ENCODE measurements at places on chromosomes 16 and 17.

GRCh38 chr16:6309271-6309670, 1023.4 kb upstream of the RBFOX1 start:
- no peak for ATAC-seq

DNA sequence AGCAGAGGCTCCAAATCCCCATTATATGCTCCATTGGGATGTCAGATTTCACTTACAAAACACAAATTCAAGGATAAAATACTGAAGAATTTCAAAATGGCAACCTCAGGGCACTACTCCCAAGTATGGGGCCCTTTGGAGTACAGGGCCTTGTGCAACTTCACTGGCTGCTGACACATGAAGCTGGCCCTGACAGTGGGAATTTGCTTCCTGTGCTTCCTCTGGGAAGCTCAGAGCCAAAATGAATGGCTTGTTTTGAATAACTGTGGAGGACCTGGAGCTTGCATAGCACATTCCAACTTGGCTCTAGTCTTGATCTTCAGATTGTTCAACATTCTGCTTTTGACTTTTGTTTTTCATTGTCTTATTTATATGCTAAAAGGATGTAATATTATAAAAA, 52.3 kb upstream of the HNF1B start:
- ATAC-seq = no peak

- peak; percentile 54 for ATAC-seq
Observed at GRCh38 chr16:88589441-88589840, 19.2 kb downstream of the ZC3H18 start.

GRCh38 chr17:37761059-37761458, 16.2 kb upstream of the HNF1B start:
- ATAC-seq = peak; percentile 25

DNA sequence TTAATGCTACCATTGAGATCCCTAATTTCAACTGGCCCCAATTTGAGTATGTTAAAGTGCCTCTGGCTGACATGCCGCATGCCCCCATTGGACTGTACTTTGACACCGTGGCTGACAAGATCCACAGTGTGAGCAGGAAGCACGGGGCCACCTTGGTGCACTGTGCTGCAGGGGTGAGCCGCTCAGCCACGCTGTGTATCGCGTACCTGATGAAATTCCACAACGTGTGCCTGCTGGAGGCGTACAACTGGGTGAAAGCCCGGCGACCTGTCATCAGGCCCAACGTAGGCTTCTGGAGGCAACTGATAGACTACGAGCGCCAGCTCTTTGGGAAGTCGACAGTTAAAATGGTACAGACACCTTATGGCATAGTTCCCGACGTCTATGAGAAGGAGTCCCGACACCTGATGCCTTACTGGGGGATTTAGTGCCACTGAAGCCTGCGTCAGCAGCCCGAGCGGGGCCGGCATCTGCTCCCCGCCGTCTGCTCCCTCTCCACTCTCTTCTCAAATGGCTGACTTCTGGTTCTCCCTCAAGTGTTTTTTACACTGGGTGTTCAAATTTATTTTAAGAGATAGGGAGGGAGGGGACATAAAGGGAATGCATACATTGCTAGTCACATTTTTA, 22.9 kb downstream of the DUSP14 start:
- ATAC-seq = no peak

- ATAC-seq = no peak
Observed at GRCh38 chr17:79657036-79657435, 46.2 kb upstream of the RBFOX3 start.

GRCh38 chr16:6009151-6009550, 911.6 kb upstream of the EEF2KMT start:
- no peak for ATAC-seq

GRCh38 chr17:55601874-55602364, 90.7 kb upstream of the SMIM36 start:
- ATAC-seq = no peak

DNA sequence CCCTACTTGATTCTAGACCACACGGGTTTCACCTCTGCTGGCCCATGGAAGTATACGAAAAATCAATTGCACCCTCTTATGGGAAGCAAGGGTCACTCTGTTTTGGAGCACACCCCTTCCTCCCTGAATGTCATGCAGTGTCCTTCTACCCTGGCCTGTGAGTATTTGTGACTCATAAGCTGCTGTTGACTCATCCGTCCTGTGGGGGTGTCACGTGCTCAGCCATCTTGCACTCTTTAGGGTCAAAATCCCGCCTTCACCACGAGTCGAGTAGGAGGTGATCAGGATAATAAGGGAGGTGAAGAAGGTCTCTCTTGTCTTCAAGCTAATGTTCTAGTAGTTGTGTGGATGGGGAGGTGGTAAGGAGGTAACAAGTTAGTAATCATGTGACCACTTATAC, 341.0 kb upstream of the EEF2KMT start:
- no peak for ATAC-seq

GRCh38 chr17:78789663-78790181, 7.6 kb upstream of the CYTH1 start:
- no peak for ATAC-seq

All from activated CD4-positive, CD25-positive, alpha-beta regulatory T cell treated with anti-CD3 and anti-CD28 coated beads, Interleukin-2, amount 50 U/mL, for 24 hours (primary cell).